Renal cortex interstitium (tissue), 15 donors: ENCODE measurements at places on chromosomes 2 and 18. TPM values are rescaled to one million over a fixed set of nuclear protein-coding genes. Genes with fewer than 3 reads are reported as not detected.

FAM228A gene
- polyA plus RNA-seq, result 1.3 TPM

SERPINB10 gene
- polyA plus RNA-seq, result 0.16 TPM

PLB1 gene
- polyA plus RNA-seq, result 1.5 TPM

BMP10 gene
- polyA plus RNA-seq, result not detected

PROM2 gene
- polyA plus RNA-seq, result 28.8 TPM

L3MBTL4 gene
- polyA plus RNA-seq, result 4.6 TPM

MAP3K19 gene
- 0.14 TPM for polyA plus RNA-seq

C2orf78 gene
- polyA plus RNA-seq, result not detected

ZSCAN30 gene
- polyA plus RNA-seq, result 48.7 TPM

GPAT2 gene
- polyA plus RNA-seq, result 2.8 TPM

KCNG3 gene
- 0.72 TPM for polyA plus RNA-seq

CENPA gene
- 17.2 TPM for polyA plus RNA-seq

WNT6 gene
- polyA plus RNA-seq, result 0.50 TPM

SMAD7 gene
- 60.7 TPM for polyA plus RNA-seq

GRCh38 chr2:37635504-37636380 is 35.7 kb downstream of the CDC42EP3 start:
- DNase-seq, result no peak

DNA sequence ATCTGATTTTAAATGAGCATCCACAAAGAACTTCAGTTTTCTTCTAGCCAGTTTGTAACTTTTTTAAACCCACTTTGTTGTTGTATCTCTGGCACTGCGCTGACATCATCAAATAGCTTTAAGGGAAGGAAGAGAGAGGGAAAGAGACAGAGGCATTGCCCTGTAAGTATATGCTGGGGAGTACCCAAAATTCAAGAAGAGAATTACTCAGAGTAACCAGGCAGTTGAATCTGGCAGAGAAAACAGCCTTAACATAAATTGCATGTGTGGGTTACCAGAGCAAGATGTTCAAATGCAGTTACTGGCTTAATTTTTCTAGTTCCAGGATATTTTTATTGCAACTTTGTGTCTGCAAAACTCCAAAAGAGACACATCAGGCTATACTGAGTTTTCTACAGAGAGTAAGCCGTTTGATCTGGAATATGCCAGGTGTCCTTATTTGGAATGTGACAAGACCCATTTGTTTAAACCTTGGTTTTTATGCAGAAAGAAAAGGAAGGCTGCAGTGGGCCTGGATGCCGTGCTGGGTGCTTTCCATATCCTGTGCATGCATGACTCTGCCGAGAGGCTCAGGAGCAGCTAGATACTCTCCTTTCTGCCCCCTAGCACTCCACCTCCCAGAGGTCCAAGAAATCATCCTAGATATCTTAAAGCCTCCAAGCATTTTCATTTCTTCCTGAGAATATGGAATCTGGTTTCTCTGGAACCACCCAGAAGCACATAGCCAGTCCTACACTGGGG is 93.7 kb downstream of the MAPRE2 start:
- no peak for DNase-seq

- DNase-seq, result no peak
These were observed 66.5 kb downstream of the DOCK10 start for GRCh38 chr2:224975761-224976160.

DNA sequence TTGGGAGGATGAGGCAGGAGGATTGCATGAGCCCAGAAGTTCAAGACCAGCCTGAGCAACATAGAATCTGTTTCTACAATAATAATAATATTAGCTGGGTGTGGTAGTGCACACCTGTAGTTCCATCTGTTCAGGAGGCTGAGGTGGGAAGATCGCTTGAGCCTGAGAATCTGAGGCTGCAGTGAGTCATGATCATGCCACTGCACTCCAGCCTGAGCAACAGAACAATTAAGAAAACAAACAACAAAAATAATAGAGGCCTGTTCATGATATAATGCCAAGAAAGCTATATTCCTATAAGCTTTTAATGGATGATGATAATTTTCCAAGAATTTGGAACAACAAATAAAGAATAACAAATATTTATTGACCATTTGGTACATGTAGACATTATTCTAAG is 6.9 kb upstream of the CCBE1 start:
- no peak for DNase-seq

GRCh38 chr2:218745160-218745558 is 34.5 kb downstream of the TTLL4 start:
- DNase-seq, result no peak

GRCh38 chr2:54428108-54428831 is 27.9 kb upstream of the SPTBN1 start:
- DNase-seq, result no peak

DNA sequence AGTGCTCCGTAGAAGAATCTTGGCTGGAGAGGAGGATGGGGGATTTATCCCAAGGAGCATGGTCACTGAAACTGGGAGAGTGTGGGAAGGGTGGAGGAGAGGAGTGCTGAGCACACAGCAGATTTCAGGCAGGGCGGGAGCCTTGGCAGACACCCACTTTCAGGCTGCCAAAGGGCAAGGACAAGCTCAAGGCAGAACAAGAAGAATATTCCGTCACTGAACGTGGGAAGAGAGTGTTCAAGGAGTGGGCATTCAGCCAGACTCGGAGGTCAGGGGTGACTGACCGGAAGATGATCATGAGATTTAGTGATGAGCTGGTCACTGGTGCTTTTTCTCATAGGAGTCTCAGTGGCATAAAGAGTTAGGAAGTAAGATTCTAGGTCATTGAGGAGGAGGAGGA is 136.2 kb upstream of the RASGRP3 start:
- DNase-seq, result no peak

- no peak for DNase-seq
These were observed 112.3 kb downstream of the TNS1 start for GRCh38 chr2:217890445-217890844.

DNA sequence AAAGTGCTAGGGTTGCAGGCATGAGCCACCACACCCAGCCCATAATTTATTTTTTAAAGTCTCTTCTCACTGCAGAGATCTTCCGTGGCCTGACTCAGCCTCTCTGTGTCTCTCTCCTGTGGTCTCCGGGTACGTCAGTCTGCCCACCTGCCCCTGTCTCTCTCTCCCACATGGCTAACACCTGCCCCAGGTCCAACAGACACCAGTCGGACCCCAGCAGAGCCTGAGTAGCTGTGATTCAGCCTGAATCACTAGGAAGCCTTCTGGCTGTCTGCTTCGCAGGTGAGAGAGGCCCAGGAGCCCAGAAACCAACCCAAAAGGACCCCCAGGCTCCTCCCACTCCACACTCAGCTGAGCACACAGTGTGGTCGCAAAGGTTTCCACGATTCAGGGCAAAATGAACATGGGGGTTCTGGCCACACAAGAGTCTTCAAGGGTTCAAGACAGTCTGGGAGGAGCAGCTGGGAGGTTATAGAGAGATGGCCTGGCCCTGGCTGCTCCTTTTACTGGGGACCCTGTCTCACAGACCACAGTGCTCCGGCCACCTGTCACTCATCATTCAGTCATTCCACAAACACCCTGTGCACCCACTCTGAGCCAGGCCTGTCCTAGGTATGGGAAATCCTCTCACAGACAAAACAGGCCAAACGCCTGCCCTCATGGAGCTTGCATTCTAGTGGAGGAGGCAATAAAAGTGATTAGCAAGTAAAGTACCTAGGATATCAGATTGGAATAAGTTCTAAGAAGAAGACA is 8.6 kb downstream of the RUFY4 start:
- DNase-seq, result no peak

GRCh38 chr2:197998702-197999101 is 194.3 kb downstream of the PLCL1 start:
- no peak for DNase-seq

- DNase-seq, result no peak
These were observed 18.6 kb upstream of the RMC1 start for GRCh38 chr18:23484561-23485182.

GRCh38 chr18:61824733-61825363 is 68.0 kb downstream of the RNF152 start:
- no peak for DNase-seq

GRCh38 chr2:122218596-122218995 is 463.1 kb downstream of the TSN start:
- no peak for DNase-seq

DNA sequence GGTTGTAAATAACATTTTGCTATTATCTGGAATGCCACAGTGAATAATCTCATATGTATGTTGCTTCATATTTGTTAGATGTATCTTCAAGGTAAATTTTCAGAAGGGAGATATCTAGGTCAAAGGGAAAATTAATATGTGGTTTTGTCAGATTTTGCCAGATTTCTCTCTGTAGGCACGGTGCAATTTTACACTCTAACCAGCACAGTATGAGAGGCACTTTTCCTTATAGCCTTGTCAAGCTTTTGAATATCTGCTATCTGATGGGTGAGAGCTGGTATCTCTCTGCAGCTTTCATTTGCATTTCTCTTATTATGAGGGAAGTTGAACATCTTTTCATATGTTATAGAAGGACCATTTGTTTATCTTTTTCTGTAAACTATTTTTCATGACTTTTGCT is 175.7 kb upstream of the PGAP1 start:
- DNase-seq, result no peak

- DNase-seq, result no peak
These were observed 64.7 kb downstream of the BCL2 start for GRCh38 chr18:63254716-63255399.

DNA sequence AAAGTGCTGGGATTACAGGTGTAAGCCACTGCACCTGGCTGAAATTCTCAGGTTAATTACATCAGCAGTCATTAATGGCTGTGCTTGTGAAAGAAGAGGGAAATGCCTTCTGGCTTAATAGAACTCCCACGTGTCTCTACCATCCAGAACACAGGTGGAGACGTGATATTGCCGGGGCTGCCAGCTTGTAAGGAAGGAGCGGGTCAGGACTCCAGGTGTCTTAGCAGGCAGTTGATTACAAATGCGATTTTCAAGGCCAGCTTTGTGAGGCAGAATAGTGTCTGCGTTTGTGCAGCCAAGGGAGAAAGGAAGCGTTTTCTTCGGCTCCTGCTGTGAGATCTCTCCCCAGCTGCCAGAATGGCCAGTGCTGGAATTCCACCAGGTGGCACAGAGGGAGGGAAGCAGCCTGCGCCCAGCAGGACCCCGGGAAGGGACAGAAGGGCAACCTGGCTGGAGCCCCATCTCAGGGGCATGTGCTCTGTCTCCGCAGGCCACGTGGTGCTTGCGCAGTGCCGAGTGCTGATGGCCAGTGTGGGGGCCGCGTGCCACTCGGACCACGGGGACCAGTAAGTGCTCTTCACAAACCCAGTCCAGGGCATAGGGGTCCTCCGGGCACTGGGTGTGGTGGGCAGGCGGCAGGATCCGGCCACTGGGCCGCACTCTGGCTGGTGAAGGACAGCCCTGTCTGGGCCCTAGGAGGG is 3.7 kb upstream of the ESPNL start:
- no peak for DNase-seq

GRCh38 chr18:32424696-32425095 is 46.0 kb downstream of the GAREM1 start:
- no peak for DNase-seq

DNA sequence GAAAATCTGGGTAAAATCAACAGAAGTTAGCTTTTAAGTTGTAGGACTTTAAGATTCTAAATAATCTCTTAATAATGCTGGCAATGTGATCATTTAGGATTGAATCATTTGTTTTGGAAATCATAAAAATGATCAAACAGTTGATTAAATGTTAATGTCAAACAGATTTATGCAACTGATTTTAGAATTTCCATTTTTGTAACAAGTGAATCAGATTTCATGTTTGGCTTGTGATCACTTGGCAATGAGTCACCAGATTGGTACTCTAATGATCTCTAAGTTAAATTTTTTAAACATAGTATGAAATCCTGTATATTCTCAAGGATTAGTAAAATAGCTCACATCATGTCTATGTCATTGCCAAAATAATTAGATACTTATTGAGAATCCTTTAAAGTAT is 50.1 kb upstream of the UNC80 start:
- DNase-seq, result no peak
